Activated CD4-positive, alpha-beta T cell treated with anti-CD3 and anti-CD28 coated beads, Interleukin-2, amount 50 U/mL, for 24 hours (primary cell): ENCODE measurements at places on chromosomes 7 and 10.

- no peak for DNase-seq
Observed at GRCh38 chr10:69640196-69640980, 10.3 kb downstream of the FAM241B start.

- DNase-seq = no peak
Observed at GRCh38 chr10:67527351-67527750, 168.6 kb downstream of the CTNNA3 start.

- DNase-seq = no peak
Observed at GRCh38 chr7:41053820-41054219, 649.1 kb downstream of the INHBA start.

DNA sequence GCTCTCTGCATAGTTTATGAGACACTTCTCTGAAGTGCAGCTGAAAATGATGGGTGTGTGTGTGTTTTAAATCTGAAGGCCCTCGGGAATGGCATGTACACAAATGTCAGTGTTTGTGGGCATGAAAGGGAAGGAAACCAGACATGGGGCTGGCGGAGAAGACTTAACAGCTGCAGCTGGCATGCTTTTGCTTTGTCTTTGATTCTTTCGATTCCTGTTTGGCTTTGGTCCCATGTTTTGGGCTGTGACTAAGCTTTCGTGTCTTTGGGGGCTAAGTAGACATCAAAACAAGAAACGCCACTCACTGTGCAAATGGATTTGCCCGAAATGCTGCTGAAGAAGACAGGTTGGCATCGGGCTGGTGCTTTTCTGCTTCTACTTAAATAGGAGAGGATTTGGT lies 179.3 kb downstream of the PFKFB3 start:
- DNase-seq = no peak

GRCh38 chr7:45710271-45711160 lies 136.3 kb downstream of the ADCY1 start:
- no peak for DNase-seq

DNA sequence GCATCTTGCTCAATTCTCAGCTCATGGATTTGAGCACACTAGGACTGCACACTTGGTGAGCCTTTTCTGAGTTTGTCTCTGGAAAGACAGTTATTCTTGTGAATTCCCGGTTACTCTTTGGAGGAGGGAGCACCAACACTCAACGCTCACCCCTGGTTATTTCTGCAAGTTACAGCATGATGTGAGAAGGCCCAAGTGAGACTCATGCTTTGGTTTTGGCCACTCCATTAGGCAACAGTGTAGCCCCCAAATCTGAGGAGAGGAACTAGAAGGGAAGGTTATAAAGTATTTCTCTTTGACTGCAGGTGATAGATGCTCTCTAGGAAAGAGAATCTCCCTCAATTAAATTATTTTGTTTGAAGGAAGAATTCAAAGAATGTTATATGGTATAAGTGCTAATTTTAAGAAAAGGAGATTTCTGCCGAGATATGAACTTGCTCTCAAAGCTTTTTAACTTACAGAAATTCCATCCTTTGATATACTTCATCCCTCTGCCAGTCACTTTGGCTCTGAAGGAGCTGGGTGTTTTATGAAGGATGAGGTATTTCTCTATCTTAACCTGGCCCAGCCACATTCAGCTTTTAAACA lies 183.4 kb downstream of the WNT2 start:
- DNase-seq = no peak

- DNase-seq = no peak
Observed at GRCh38 chr10:43939939-43940820, 291.5 kb upstream of the ZNF32 start.

DNA sequence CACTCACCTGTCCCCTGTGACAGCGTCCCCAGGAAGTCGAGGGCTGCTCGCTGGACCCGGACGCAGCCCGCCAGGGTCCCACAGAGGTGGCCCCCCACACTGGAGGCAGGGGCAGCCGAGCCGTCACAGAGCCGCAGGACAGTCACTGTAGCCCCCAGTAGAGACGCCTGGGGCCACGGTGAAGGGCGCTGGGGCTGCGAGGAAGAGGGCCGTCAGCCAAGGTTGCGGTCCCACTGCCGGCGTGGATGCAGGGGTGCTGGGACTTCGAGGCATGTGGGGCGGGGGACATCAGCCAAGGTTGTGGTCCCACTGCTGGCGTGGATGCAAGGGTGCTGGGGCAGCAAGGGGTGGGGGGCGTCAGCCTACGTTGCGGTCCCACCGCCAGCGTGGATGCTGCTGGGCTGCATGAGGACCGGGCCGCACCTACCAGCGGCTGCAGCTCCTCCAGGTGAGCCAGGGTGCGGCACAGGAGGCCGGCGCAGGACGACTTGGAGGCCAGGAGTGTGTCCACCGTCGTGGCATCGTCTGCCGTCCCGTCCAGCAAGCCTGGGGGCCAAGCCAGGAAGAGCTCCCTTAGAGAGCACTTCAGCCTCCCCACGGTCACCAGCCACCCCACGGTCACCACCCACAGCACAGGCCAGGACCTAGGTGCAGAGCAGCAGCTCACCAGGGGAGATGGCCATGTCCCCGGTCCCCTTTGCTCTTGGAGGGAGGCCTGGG lies 13.9 kb downstream of the BRAT1 start:
- no peak for DNase-seq

DNA sequence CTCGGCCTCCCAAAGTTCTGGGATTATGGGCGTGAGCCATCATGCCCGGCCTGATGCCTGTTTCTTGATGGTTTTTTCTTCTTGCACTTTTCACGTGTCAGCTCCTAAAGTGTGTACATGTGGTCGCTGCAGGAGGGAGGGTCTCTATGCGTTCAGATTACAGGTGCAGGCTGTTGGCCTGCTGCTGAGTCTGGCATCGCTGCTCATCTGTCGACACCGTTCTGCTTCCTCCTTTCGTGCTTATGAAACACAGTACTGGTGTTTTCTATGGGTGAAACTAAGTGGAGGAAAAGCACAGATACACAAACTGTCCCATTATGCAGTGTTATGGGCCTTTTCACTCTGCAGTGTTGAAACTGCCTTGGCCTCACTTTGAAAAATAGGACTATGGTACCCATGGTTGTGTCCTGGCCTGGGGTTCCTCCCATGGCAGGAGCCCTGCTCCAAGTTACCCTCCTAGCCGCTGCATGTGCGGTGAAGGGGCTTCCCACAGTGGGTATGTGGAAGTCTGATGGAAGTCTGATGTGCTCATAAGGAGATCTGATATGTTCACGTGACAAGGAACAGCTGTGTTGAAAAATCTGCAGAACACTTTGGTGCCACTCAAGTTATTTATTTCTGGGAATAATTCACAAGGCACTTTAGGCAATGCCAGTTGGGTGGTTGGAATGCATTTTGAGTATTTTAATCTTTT lies 23.5 kb downstream of the OGDH start:
- DNase-seq = no peak

GRCh38 chr7:103469095-103469948 lies 23.3 kb upstream of the SLC26A5 start:
- no peak for DNase-seq

GRCh38 chr10:103859161-103860086 lies 4.0 kb upstream of the SH3PXD2A start:
- peak; percentile 27 for DNase-seq

- DNase-seq = no peak
Observed at GRCh38 chr10:87826653-87827052, 8.6 kb upstream of the ATAD1 start.

DNA sequence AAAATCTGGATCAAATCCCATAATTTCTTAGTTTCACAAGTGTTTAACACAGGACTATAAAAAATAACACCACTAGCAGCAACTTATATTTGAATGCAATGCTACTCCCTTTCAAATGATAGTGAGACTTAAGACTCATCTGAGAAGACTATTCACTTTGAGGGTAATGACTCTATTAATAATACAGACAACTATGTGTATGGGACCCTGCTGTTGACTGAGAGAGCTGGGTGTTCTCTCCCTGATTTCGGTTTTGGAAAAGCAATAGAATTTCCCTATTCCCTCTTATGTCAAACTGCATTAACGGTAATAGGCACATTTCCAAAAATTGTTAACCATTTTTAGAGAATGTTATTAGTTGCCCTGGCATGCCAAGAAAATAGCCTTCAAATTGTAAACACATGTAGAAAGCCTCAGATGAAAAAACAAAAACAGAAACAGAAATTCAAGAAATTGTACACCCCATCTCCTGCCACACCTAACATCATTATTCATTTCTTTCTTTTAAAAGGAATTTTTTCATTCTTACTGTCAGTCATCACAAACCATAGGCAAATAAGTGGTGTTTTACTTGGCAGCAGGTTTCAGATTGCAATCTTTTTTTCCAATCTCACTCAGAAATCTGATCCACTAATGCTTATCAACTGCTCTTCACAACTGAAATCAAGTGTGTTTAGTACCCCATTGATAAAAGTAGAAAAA lies 153.7 kb downstream of the TFPI2 start:
- no peak for DNase-seq

GRCh38 chr10:119896061-119896655 lies 3.6 kb downstream of the SEC23IP start:
- DNase-seq = no peak

DNA sequence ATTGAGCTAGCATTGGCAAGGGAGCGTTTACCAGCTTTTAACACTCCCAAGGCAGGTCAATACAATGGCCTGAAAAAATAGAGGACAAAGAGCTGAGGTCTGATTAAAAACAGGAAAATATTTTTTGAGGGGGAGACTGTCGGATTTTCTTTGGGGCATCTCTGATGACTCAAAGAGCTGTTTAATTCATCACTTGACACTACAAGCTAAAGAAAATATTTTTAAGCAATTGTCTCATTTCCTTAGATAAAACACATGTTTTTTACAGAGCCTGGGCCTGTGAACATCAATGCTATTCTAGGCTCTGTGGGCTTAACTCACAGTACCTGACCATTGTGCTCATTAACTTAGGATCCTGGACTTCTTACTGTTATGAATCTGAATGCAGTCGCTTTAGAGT lies 100.8 kb downstream of the NRP1 start:
- DNase-seq = no peak

DNA sequence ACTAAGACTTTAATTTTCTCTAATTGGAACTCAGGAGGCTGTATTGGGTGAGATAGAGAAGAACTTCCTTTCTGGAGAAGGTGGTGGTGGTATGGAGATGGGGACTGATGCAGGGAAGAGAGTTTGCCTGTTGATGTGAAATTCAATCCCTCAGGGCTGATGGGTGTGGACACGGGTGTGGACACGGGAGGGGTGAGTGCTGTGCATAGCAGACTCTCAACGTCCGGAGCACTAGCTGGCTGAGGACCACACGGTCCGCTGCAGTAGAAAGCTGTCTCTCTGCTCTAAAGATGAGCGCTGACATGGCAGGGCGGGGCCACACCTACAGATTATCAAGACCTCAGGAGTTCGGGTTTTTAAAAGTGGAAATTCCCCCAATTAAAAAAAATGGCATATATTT lies 148.5 kb upstream of the PITRM1 start:
- no peak for DNase-seq

DNA sequence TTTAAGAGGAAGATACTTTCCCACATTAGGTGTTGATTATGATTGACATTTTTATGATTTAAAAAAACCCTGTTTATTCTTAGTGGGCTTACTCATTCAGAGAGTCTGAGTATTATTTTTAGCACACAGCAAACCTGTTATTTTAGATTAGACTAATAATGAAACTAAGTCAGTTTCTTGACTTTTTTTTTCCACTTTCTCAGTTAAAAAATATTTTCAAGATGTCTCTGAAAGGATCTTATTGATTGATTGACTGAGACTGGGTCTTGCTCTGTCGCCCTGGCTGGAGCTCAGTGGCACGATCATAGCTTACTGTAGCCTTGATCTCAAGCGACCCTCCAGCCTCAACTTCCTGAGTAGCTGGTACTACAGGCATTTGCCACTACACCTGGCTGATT lies 20.4 kb upstream of the INPP5F start:
- no peak for DNase-seq

- DNase-seq = no peak
Observed at GRCh38 chr10:100600218-100600617, 64.5 kb downstream of the HIF1AN start.

- no peak for DNase-seq
Observed at GRCh38 chr7:22787951-22788350, 34.7 kb downstream of the TOMM7 start.

DNA sequence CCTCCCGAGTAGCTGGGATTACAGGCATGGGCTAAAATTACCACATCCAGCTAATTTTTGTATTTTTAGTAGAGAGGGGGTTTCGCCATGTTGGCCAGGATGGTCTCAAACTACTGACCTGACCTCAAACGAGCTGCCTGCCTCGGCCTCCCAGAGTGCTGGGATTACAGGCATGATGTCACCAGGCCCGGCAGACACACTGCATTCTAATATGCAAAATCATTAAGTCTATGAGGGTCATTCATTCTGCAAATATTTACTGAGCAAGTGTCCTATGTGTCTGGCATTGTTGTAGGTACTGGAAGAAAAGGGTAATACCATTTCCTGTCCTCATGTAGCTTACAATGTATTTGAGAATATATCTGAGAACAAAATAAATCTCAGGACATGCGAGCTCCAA lies 2.7 kb downstream of the PUS7 start:
- DNase-seq = no peak

DNA sequence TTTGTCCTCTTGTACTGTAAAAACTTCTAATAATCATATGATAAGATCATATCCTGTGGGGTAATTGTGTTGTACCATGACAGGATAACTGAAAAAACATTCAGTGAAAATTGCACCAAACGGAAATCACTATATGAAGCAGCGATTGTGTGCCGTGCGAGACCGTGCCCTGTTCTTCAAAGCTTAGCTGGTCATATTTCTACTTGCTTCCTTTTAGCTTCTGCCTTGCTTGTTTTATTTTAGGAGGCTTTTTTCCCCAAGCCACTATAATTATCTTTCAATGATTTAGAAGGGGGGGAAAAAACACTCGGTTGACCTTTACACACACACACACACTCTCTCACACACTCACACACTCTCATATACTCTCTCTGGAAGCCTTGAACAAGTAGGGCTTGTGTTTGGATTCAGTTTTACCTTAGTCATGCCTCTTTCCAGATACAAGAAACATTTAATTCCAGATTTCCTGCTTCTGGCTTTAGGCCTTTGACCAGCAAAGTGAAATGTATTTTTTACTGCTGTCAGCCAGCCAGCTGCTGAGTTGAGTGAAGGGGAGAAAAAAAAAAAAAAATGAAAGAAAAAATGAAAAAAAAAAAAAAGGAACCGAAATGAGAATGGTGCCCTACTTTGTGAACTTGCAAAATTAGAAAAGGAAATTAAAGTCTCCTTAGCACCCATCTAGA lies 181.4 kb downstream of the ARID5B start:
- DNase-seq = peak; percentile 14

DNA sequence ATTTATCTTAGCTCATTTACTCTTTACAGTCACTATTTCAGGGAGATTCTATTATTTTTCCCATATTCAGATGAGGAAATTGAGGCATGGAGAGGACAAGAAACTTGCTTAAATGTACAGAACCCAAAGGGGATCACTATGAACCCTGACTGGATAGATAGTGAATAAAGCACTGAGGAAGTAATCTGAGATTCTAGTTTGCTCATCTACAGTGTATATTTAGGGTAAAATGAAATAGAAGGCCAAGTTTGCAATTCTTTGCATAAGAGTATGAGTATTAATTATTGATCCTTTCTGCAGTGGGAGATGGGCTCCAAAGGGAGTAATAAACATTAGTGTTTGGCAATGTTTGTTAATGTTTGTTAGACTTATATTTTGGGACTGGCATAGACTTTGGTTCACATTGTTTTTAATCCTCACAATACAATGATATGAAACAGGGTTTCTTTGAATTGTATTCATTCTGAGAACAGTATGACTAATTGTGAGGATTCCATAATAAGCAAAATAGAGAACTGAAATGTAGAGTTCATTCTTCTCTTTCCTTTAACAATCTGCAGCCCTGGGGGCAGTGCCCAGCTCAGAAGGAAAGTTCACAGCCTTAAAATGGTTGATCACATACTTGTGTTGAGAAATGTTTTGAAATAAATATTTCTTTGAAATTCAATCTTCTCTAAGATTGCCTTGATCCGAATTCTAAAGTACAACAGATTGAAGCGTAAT lies 131.0 kb upstream of the ZNF804B start:
- no peak for DNase-seq

GRCh38 chr7:72492461-72493065 lies 80.4 kb upstream of the CALN1 start:
- no peak for DNase-seq
